SK-N-SH (cell line): ENCODE measurements at places on chromosomes 2 and 18. TPM values are rescaled to one million over a fixed set of nuclear protein-coding genes. Genes with fewer than 3 reads are reported as not detected.

- no peak for DNase-seq
These were observed 260.5 kb downstream of the CCDC85A start for GRCh38 chr2:56444339-56444738.

- no peak for DNase-seq
These were observed 34.2 kb upstream of the DAPL1 start for GRCh38 chr2:158760887-158761286.

DNA sequence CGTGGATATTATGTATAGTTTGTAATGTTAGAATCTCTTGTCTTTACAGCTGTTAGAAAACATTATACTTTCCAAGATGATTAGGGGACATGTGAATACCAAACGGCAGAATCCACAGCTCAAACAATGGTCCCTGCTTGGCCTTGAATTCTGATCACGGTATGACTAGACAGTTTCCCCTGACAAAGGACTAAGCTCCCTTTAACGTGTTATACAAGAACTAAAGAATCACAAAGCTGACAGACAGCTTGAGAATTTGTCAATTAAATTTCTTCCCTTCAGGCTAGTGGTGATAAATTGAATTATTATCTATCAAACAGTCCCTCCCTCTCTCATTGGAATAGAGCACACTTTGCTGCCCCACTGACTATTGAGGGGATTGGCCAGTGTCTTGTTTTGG, 359.2 kb upstream of the ID2 start:
- DNase-seq = no peak

DNA sequence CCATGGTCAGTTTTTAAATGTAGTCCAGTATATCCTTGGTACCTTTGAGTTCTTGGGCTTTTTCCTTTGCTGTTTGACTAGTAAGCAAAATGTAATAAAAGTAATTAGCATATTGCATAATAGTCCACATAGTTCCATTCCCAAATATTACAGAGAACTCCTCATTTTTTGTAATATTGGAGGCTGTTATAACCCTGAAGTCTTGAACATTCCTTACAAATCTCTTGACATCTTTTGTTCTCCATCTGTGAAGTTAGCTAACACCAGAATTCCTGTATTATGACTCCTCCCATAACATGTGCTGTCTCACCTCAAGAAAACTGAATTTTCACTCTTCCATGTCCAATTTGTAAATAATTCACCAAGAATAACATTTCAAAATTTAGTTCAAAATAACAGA, 17.1 kb downstream of the CREB1 start:
- no peak for DNase-seq

DNA sequence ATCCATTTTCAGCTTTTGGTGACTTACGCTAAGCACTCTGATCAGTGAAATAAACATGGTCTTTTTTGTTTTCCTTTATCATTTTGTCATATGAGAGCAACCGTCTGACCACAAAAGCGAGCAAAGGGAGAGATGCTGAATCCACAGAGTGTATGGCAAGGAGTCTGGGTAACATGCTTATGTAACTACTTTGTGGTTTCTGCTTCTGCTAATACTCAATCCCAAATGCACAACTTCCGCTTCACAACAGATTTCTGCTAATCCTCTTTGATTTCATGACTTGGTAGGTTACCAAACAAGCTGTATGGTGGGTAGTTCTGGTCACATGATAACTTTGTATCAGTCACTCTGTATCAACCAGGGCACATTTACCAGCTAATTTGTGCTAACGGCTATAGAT, 908.4 kb upstream of the CRIM1 start:
- no peak for DNase-seq

- DNase-seq = no peak
These were observed 68.6 kb downstream of the GALNT3 start for GRCh38 chr2:165725421-165725820.

DNA sequence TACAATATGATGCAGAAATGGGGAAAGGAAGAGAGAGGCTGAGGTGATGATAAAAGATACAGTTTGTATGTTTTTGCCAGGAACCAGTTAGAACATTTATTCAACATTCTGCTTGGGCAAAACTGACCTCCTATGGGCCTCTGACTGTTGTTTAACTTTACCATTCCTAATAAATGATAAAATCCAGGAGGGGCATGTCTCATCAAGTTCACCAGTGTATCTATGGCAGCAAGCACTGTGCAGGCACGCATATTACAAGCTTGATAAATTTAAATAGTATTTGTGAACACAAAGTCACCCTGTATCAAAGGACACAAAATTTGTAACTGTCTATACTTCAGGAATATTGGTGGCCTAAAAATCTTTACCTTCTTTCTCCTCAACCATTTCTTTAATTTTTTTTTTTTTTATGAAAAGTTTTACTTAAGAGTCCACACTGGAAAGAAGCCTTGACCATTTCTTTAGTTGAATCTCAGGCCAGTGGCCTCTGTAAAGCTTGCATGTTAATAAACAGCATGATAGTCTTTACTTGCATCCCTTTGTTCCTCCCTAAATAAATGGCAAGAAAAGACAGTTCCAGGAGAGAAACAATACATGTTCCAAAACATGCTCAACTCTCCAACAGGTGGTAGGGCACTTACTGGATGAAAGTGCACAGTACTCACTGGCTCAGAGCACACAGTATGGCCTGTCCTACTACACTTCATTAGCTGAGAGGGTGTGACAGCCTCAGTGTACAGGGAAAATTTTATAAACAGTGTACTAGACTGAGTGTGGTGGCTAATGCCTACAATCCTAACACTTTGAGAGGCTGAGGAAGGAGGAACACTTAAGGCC, 52.3 kb downstream of the SOS1 start:
- no peak for DNase-seq

GRCh38 chr2:108385411-108386071, 7.8 kb downstream of the SULT1C4 start:
- no peak for DNase-seq

SPC25 gene
- polyA plus RNA-seq = 4.8 TPM in 2 replicates

BOLL gene
- not detected in 2 replicates for polyA plus RNA-seq

CD8B2 gene
- polyA plus RNA-seq = not detected in 2 replicates

TMEM200C gene
- not detected in 2 replicates for polyA plus RNA-seq

CXCR1 gene
- not detected in 2 replicates for polyA plus RNA-seq

SRD5A2 gene
- not detected in 2 replicates for polyA plus RNA-seq
